Cortex of kidney (tissue), 1 donor: ENCODE measurements at places on chromosomes 11 and 22.

DNA sequence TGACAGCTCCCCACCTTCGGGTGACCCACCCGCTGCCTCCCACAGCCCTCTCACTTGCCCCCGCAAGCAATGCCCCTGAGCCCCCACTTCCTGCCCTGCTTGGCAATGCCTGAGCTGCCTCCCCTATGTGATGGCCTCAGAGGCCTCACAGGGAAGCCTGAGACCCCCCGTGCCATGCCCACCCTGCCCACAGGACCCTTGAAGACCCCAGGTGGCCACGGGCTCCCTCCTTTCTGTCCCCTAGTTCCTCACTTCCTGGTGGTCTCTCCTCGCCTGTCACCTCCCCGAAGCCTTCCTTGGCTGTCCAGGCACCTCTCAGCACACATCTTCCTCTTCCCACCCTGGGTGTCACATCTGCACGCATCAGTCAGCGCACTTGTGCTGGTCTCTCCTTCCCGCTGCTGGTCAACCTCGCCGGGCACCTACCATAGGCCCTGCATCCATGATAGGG lies 90.5 kb downstream of the BRD1 start:
- DNase-seq = no peak

GRCh38 chr11:17218403-17218802 lies 10.6 kb upstream of the PIK3C2A start:
- no peak for DNase-seq

- no peak for DNase-seq
Measured at GRCh38 chr11:62914416-62914815, 6.7 kb downstream of the CHRM1 start.

- no peak for DNase-seq
Measured at GRCh38 chr22:45233386-45233785, 7.3 kb downstream of the KIAA0930 start.

DNA sequence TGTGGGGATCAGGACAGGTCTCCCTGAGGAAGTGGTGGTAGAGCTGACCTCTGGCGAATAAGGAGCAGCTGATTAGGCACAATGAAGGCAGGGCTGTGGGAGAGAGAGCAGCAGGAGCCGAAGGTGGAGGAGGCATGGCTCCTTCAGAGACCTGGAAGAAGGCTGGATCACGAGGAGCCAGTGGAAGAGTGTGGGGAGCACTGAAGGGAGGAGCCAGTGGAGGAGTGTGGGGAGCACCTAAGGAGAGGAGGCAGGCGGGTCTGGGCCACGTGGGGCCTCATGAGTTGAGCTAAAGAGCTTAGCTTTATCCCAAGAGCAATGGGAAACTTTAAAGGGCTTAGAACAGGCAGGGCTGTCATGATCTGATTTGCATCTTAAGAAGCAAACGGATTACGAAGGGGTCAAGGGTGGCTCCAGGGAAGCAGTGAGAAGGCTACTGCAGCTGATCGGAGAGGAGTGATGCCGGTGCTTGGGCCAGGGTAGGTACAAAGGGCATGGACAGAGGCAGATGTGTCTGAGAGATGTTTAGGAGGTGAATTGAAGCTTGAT lies 44.9 kb upstream of the EIF3D start:
- DNase-seq = no peak
